Endodermal cell (in vitro differentiated cells): ENCODE measurements at places on chromosomes 12 and 14. TPM values are rescaled to one million over a fixed set of nuclear protein-coding genes. Genes with fewer than 3 reads are reported as not detected.

DNA sequence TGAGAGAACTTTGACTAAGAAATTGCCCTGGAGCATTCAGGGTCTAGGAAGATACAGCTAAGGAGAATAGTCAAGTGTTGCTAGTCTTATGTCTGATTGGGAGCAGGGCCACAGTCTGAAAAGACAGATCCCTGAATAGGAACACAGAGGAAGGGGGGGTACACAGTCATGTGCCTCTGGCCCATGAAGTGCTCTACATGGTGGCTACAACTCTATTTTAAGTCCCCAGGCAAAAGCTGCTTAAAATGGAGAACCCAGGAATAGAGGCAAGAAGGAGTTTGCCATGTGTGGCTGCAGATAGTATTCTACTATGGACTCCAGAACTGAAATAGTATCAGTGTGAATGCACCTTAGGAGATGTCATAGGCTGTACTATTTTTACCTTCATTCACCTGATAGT lies 118.0 kb upstream of the NPAS3 start:
- DNase-seq: no peak

- no peak for DNase-seq
Observed at GRCh38 chr14:56351861-56352260, 227.7 kb upstream of the TMEM260 start.

- DNase-seq: no peak
Observed at GRCh38 chr14:56120091-56120691, 2.0 kb downstream of the PELI2 start.

The LALBA gene
- total RNA-seq: not detected in 3 replicates

The RD3L gene
- not detected in 2 replicates for total RNA-seq

The TRPV4 gene
- total RNA-seq: 10.0 and 14.0 TPM in 2 replicates

GRCh38 chr14:51914310-51914709 lies 53.9 kb downstream of the GNG2 start:
- DNase-seq: no peak

GRCh38 chr14:70069186-70069585 lies 119.6 kb downstream of the SLC8A3 start:
- DNase-seq: no peak

GRCh38 chr12:13390381-13390861 lies 193.9 kb downstream of the EMP1 start:
- DNase-seq: no peak

- no peak for DNase-seq
Observed at GRCh38 chr14:99542566-99542965, 61.4 kb downstream of the CCNK start.

GRCh38 chr12:45839917-45840316 lies 110.4 kb downstream of the ARID2 start:
- no peak for DNase-seq

GRCh38 chr12:33283054-33283453 lies 156.6 kb downstream of the SYT10 start:
- no peak for DNase-seq

DNA sequence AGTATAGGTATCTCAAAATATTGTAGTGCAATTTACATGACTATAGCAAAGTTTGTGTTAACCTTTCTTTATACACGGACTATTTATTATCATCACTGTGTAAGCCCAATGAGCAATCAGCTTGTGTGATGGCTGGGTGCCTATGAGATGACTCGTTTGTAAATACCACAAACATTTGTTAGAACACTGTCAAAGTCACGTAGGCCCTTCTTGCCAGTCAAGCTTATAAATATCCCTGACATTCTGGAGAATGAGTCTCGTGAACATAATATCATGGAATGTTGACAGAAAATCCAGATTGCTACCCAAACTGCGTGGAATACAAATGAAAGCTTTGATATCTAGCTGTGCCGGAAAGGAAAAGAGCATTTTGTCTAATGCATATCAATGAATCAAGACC lies 648.3 kb upstream of the MDGA2 start:
- no peak for DNase-seq

The RHOJ gene
- total RNA-seq: not detected in 2 replicates

DNA sequence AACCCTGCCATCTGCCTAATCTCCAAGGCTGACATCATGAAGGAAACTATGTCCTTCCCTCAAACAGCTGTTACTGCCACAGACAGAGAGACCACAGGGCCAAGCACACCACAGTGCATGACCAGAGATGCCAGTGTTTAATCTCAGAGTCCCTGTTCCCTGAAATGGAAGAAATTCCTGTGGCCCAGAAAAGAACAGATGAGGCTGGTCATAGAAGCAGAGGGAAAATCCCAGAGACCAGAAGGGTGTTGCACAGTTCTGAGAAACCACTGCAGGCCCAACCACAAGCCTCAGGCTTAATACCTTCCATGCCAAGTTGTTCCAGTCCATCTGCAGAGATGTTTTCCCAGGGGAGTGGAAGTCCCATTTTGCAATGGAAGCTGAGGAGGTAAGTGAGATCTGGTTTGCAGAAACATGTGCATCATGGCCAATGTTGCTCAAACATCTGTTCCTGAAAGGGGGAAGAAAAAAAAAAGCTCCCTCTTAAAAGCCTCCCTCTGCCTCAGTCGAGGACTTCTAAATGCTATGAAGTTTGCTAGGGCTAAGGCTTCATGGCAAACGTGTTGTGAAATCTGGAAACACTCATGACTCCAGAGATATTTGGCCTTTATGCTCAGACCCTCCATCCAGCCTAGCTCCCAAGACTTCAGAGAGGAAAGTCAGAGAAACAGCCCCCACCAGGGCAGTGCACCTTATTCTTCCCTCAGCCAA lies 98.6 kb downstream of the SCARB1 start:
- DNase-seq: no peak

- no peak for DNase-seq
Observed at GRCh38 chr14:81767266-81767995, 233.8 kb upstream of the SEL1L start.

The HRK gene
- total RNA-seq: 1.6 and 1.8 TPM in 2 replicates

- DNase-seq: peak; percentile 80
Observed at GRCh38 chr14:90109858-90110257, 48.1 kb downstream of the KCNK13 start.

DNA sequence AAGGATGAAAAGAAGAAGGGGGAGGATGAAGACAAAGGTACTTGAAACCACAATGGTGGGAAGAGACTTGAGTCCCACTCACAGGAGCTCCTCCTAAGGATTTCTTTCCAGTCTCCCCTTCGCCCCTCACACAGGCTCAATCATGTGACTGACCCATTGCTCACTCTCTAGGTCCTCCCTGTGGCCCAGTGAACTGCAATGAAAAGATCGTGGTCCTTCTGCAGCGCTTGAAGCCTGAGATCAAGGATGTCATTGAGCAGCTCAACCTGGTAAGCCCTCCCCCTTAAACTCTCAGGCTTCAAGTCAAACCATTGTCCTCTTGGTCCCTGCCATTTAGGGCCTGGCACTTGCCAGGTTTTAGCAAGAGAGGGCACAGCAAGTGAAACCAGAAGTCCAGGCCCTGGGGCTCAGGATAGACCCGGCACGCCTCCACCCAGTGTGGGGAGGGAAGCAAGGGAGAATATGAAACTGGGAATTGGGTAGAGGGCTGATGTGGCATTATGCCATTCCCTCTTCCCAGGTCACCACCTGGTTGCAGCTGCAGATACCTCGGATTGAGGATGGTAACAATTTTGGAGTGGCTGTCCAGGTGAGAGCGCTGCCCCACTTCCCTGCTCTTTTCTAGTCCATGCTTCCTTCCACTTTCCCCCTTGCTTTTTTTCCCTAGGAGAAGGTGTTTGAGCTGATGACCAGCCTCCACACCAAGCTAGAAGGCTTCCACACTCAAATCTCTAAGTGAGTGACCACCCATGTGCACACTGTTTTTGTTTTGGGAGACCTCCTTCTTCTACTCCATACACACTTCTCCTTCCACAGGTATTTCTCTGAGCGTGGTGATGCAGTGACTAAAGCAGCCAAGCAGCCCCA lies 1.8 kb downstream of the PSME1 start:
- no peak for DNase-seq

DNA sequence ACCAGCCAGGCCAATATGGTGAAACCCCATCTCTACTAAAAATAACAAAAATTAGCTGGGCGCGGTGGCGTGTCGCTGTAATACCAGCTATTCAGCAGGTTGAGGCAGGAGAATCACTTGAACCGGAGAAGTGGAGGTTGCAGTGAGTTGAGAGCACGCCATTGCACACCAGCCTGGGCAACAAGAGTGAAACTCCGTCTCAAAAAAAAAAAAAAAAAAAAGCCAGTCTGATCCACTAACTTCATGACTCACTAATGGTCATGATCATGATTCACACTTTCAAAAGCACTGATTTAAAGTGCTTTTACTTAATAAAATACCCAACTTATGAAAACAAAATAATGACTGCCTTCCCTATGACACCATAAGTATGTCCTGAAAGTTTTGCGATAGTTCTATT lies 38.4 kb upstream of the CPM start:
- DNase-seq: no peak

The SLCO1B1 gene
- total RNA-seq: not detected in 3 replicates

The TMEM116 gene
- total RNA-seq: 13.1 and 14.9 TPM in 2 replicates

The ERGIC2 gene
- 170 and 177 TPM in 2 replicates for total RNA-seq

- no peak for DNase-seq
Observed at GRCh38 chr12:11693601-11694000, 44.1 kb downstream of the ETV6 start.

DNA sequence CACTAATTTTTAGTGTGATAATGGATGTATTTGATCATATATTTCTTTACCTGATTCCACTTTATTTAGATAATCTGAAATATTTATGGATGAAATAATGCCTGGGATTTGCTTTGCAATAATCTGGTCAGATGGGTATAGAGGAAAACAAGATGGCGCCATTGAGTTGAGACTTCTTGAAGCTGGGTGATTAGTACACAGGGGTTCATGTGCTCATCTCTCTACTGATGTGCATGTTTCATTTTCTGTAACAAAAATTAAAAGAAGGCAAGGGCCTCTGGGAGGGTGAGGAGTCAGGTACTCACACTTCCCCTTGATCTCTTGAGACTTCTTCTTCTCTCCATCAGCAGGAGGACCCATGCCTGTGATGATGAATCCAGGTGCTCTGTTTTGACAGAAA lies 61.8 kb downstream of the GCH1 start:
- DNase-seq: no peak

- DNase-seq: no peak
Observed at GRCh38 chr12:43252585-43252984, 299.4 kb downstream of the ADAMTS20 start.

The DMAC2L gene
- total RNA-seq: 9.2 to 15.5 TPM (median 15.3 TPM) in 3 replicates

DNA sequence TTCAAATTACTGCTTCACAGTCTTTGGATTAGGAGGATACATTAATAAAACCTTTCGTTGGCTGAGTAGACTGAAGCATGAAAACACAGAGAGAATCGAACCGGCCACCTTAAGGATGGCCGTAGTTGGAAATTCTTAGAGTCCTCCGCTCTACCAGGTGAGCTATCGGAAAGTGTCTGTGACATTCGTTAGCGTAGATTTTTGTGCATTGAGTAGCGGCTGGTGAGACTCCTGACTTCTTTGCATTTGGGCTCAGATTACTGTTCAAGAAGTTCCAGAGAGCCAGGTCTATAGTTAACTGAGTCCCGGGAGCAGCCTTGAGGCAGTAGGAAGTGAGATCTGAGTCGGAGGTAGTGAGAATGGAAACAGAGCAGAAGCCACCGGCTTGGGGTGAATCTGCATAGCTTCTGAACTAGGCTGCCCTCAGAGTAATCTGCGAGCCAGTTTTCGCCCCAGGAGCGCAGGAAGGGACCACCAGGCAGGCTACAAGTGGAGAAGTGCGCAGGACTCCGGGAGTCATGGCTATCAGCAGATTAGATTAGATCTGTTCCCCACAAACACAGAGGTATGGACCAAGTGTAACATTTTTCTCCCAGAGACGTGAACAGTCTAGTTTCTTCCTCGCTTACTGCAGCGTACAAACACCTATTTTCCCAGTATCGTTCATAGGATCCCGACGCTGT lies 11.0 kb downstream of the OR6S1 start:
- peak; percentile 85 for DNase-seq

DNA sequence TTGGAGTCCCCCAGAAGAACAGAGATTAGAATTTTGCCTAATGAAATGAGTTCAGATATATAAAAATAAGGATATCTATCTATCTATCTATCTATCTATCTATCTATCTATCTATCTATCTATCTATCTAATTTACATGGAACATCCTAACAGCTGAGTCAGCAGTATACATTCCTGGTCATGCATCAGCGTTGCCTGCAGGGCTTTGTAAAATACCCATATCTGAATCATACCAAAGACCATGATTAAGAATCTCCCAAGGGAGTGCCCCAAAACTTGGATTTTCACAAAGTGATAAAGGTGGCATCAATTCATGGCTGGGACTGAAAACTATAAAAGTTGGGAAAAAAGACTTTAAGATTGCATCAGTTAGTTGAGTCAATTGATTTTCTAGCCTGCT lies 32.7 kb upstream of the SYT10 start:
- DNase-seq: no peak

GRCh38 chr12:92470608-92471021 lies 232.2 kb upstream of the PLEKHG7 start:
- no peak for DNase-seq

The RNU4-1 gene
- 2,533 to 4,032 TPM (median 3,132 TPM) in 3 replicates for total RNA-seq

The GPR137C gene
- total RNA-seq: 7.9 to 11.7 TPM (median 9.3 TPM) in 3 replicates

DNA sequence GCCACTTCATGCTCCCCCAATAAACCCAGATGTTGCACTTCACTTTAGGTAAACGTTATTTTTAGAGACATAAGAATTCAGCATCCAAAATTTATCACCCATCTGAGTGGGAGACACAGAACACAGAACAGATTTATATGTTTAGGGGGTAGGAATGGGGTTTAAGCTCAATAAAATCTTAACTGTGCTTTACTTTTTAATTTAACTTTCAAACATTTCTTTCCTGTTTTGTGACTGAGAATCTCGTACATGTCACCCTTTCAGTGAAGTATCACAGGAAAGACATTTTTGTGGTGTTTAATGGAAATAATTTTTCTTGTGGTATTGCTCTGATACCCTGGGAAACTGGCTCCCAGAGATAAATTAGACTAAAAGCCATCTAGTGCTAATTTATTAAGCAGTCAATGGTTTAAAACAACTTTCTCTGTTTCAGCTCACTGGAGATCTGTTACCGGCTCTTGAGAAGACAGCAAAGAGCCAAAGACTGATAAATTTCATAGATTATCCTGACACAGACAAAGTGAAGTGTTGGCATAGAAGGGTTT lies 148.0 kb upstream of the BMP4 start:
- no peak for DNase-seq

- peak; percentile 94 for DNase-seq
Observed at GRCh38 chr14:94775091-94775870, 5.4 kb upstream of the GSC start.

The NFE2 gene
- 2.0 and 2.7 TPM in 2 replicates for total RNA-seq

The HELB gene
- 11.0 and 11.2 TPM in 2 replicates for total RNA-seq

The MANSC4 gene
- total RNA-seq: not detected in 2 replicates
